NCI-H748 treated with DMSO at 0.1 percent for 48 hours (cell line): ENCODE measurements at places on chromosomes 11 and 22.

GRCh38 chr11:17721242-17721999 lies 2.0 kb downstream of the MYOD1 start:
- no peak for DNase-seq

DNA sequence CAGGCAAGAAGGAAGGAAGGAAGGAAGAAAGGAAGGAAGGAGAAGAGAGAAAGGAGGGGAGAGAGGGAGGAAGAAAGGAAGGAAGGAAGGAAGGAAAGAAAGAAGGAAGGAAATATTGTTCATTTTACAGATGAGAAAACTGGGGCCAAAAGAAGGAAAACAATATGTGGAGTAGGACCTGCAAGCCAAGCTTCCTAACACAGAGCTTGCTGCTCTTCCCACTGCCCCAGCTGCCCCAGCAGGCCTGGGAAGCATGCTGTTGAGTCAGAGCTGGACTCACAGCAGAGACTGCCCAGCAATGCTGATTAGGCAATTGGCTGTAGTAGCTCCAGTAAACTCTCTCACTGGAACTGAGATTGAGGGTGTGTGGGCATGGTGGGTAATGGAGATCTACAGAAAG lies 42.6 kb upstream of the SMCO4 start:
- DNase-seq: no peak

DNA sequence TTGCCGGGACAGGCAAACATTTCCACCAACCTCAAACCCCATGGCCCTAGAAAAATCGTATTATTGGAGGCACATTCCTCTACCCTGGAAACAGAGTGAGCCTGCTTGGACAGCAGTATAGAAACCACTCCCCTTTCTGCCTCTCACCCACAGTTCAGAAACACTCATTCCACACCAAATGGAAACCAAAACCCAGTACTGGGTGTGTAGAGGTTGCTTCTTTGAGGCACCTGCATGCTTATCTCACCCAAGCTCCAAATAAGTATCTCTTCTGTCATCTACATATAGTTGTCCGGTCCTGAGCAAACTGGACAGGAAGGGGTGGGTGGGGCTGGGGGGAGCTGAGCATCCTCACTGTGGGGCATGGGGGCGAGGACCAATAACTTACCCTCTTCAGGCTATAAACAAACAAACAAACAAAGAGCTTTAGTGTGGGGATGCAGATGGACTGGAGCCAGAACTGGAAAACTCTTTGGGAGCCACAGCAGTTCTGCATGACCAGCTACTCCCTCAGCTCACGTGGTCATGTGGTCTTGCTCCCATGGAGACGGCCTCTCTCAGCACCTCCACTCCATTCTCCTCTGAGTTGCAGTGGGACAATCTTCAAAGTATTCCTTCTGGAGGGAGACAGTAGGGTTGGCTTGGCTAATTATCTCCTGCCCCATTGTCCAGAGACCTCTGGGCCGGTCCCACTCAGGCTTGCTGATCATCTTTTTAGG lies 1.0 kb upstream of the PLAAT2 start:
- DNase-seq: peak; percentile 2

GRCh38 chr11:30729187-30729713 lies 143.1 kb upstream of the MPPED2 start:
- DNase-seq: no peak

DNA sequence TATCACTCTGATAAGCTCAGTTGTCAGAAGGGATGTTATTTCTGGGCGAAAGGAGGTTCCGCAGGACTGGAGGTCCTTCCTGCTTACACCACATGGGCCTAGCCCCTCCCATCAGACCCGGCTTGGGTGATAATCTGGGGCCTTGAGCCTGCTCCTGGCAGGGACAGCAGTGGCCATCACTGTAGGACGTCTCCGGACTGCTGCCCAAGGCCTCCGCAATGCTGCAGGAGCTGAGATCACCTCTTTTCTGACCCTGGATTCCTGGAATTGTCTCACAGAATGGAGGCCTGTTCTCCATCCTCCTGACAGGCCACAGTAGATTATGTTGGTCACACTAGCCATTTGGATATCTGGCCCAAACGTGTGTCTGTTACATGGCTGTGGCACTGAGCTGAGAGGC lies 9.2 kb upstream of the BIK start:
- no peak for DNase-seq

DNA sequence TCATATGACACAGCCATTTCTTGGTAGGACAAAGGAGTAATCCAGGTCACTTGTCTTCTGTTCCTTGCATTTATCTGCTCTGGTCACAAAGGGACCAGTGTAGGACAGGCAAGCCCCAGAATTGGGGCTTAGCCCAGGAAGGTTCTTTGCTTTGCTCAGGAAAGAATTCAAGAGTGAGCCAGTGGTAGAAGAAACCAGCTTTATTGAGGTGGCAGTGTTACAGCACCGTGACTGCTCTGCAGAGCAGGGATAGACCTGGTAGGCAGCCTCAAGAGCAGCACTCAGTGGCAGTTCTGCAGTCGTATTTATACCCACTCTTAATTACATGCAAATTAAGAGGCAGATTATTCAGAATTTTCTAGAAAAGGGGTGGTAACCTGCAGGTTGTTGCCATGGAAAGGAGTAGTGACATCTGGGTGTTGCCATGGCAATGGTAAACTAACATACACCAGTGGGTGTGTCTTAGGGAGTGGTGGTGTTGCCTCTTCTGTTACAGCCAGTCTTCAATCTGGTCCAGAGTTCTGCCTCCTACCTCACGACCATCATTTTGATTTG lies 84.9 kb upstream of the RAB1B start:
- no peak for DNase-seq

- DNase-seq: no peak
Observed at GRCh38 chr11:23079382-23079813, 219.1 kb upstream of the CCDC179 start.

DNA sequence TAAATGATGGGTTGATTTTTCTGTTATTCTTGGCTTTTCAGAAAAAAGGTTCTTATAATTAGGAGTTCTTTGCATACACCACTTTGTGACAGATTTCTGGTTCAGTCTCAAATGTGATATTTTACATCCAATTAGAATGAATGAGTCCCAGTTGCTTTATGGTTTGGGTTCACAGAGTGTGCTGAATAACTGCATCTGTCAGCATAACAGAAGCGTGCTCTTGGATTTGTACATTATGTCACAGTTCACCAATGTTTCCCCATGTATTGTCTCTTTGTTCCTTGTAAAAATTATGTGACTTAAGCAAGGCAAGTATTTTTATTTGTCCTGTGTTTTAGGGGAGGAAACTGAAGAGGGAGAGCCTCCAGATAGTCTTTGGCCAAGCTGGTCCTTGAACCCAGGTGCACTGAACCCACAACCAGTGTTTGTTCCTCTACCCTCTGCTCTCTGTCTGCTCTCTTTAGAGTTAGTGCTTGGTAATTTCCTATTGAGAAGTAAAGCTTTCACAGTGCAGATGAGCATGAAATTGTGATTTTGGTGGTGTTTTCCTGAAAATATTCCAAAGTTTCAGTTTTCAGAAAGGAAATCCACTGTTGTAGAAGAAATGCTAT lies 107.5 kb downstream of the TBC1D22A start:
- no peak for DNase-seq

GRCh38 chr22:47277531-47277930 lies 515.1 kb downstream of the TBC1D22A start:
- no peak for DNase-seq

GRCh38 chr11:93843906-93844305 lies 6.5 kb downstream of the VSTM5 start:
- DNase-seq: no peak

DNA sequence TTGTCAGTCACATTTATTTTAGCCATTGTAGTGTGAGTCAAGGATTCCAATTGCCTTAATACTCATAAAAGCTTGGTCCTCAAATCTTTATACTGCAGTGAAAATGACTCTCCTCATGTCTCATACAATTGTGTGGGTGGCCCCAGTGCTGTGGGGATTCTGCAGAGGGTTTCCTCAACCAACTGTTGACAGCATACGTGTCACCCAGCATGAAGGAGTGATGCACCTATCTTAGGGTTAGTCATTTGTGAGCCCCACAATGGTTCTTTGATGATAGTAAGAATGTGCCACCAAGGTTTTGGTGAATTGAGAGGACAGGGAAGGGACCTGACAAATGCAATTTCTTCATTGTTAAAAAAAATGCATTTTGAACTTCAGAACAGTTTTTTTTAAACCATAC lies 1046.2 kb downstream of the OPCML start:
- DNase-seq: no peak

DNA sequence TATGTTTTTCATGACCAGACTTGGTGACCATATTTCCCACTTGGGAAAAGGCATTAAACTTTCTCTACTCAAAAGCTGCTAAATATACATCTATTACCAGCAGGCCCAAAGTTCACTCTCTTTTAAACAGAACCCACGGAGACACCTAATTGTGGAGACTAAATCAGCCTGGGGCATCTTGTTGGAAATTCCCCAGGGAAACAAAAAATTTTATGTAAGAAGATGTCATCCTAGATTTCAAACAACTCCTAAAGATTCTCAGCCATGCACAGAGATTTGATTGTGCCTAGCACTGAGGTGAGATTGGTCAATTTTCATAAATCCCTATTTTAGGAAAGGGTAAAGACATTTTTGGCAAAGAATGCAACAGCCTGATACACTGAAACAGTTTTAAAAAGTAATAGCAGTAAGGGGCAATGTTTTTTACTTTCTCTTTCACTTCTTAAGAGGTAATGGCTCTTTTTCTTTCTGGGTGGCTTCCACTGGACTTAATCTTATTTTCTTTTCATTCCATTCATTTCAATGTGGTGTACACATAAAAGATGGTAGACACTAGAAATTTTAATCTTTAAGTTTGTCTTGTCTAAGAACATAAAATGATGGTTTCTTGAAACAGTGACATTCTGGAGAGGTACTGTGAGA lies 9.6 kb downstream of the OR52N2 start:
- no peak for DNase-seq

- DNase-seq: no peak
Observed at GRCh38 chr11:77082838-77083565, 16.2 kb downstream of the CAPN5 start.

- DNase-seq: no peak
Observed at GRCh38 chr11:78015878-78016277, 7.2 kb downstream of the KCTD14 start.

DNA sequence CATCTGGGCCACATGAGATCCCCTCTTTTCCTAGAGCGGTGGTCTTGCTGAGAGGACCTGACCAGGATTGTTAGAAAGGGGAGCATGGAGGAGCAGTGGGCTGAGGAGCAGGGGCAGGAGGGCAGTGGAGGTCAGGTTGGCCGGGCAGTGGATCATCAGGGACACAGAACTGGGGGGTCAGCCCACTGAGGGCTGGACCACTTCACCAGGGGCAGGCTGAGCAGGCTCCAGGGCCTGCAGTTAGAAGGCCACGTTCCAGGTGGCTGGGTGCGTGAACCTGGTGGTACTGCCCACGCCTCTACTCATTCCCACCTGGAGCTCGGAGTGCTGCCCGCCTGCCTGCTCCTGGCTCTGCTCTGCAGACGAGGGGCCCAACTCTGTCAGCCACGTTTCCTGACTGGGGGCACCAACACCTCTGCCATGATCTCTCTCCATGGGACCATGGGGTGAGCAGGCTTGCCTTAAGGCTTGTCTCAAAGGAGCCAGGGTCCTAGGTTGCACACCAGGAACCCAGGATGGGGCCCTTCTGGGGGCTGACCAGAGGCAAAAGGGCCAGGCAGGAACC lies 9.7 kb downstream of the MRGPRF start:
- no peak for DNase-seq

DNA sequence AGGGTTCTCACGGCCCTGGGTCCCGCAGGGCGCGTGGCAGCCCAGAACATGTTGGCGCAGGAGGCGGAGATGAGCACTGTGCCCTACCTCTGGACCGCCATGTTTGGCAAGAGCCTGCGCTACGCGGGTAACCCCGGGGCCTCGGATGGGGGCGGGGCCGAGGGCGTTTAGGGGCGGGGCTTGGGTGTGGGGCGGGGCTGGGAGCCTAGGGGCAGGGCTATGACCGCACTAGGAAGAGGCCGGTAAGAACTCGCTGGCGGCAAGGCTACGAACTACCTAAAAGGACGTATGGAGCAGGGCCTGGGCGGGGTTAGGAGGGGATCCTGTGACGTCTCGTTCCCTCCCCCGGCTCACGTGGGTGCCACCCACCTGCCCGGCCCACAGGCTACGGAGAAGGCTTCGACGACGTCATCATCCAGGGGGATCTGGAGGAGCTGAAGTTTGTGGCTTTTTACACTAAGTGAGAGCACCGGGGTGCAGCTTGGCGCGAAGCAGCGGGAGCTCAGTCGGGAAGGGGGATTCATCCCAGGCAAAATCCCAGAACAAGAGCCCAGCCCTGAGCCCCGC lies 2.8 kb upstream of the LZTR1 start:
- no peak for DNase-seq
